ENCODE measurements at places on chromosomes 5 and 9.

- no peak for DNase-seq
These were observed 26.3 kb upstream of the SMC5 start for GRCh38 chr9:70232476-70232875.

- no peak for DNase-seq
These were observed 16.6 kb upstream of the KIF12 start for GRCh38 chr9:114115654-114116125.

DNA sequence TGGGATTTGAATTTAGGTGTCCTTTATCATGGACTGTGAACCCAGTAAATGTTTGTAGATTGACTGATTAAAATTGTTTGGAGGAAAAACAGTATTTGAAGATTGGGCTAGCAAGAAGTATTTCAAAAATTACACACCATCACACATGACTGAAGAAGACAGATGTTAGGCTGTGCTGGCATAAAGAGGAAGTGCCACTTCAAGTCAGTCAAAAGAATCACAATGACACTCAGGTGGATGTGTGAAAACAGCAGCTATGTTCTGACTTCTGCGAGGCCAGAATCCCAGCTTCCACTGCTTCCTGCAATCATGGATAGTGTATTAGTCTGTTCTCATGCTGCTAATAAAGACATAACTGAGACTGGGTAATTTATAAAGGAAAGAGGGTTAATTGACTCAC, 393.3 kb downstream of the DMRT2 start:
- no peak for DNase-seq

DNA sequence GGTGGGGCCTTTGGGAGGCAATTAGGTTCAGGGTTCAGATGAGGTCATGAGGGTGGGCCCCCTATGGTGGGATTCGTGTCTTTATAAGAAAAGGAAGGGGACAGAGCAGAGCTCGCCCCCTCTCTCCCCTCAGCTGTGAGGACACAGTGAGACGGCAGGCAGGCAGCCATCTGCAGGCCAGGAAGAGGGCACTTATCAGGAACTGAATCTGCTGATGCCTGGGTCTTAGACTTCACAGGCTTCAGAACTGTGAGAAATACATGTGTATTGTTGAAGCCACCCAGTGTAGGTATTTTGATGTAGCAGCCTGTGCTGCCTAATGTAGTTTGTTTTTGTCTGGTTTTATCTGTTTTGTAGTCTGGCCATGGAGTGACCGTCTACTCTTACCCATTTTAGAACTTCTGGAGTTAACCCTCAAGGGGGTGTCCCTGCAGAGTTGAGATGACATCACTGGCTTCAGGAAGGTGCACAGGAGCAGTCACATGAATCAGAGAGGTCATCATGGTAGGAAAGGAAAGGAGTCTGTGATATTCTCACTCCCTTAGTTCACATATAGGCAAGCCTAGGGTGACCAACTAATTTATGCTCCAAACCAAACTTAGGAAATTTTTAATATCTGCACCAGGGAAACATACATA, 71.0 kb downstream of the LRRC70 start:
- DNase-seq: no peak

DNA sequence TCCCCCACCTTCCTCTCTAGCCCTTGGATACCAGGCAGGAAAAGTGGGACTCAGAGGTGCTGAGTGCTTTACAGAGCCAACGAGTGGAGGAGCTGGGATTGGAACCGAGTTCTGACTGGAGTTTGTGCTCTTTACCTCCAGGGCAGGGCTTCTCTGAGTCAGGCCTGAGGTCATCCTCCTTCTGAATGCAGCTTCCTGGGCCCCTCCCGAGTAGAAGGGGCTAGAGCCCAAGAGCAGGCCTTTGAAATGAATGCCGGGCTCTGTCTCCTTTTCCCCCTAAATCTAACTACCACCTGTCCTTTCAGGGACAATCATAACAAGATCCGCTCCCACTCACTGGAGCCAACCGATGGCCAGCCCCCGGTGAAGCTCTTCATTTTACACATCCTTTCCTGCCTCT, 12.7 kb downstream of the PTGES start:
- no peak for DNase-seq

- DNase-seq: no peak
These were observed 2.8 kb downstream of the TUBB4B start for GRCh38 chr9:137243626-137244485.

GRCh38 chr5:151284392-151284967, 19.1 kb downstream of the SLC36A3 start:
- no peak for DNase-seq

GRCh38 chr5:83917261-83917908, 196.7 kb upstream of the HAPLN1 start:
- DNase-seq: no peak

DNA sequence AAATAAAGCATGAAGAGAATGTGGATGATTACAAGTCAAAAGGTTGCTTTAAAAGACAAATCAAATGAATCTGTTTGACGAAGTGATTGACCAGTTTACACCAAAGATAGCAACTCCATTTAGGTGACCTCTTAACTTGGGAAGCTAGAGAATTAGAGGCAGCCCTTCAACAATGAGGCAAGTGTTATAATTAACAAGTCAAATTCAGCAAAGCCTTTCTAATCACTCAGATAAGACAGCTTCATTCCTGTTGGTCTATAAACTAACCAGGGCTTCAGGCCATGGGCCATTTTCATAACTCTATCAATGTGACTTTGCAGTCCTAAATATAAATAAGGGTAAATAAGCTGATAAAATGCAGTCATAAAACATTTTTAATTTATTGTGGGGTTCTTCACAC, 712.2 kb upstream of the SEMA6A start:
- no peak for DNase-seq

DNA sequence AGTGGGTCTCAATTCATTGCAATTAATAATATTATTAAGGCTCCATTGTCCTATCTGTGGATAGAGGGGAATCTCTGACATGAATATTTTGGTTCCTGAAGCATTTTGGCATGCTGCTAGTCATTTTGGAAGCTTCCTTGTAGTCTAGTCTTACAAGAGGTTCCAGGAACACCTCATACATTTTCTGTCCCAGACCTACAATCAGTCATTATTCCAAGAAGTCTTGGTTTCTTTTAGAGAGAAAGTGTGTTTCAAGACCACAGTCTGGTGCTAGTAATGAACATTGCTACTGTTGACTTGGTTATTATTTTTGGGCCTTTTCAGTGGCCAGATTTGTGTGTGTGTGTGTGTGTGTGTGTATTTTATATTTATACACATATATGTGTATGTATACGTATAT, 98.9 kb downstream of the ERCC6L2 start:
- DNase-seq: no peak

- no peak for DNase-seq
These were observed 4.2 kb downstream of the PTRH1 start for GRCh38 chr9:127711226-127711701.

DNA sequence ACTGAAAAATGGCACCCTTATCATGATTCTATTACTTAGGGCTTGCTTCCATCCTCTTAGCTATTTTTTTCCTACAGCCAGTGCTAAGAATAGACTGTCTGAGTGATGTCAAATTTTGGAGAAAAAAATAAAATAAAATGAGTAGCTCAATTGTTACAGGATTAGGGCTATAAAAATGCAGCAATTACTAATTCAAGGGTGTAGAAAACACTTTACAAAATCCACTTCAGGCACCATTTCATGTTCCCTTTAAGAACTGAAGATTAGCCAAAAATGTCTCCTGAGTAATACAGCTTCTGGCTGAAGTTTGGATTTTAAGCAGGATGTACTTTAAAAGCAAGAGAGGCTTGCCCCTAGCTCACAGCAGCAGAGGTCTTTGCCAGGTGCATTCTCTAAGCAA, 240.5 kb upstream of the IRX1 start:
- no peak for DNase-seq

- no peak for DNase-seq
These were observed 14.0 kb upstream of the GLRX start for GRCh38 chr5:95836544-95836943.

GRCh38 chr5:138748630-138749081, 4.6 kb upstream of the CTNNA1 start:
- no peak for DNase-seq

DNA sequence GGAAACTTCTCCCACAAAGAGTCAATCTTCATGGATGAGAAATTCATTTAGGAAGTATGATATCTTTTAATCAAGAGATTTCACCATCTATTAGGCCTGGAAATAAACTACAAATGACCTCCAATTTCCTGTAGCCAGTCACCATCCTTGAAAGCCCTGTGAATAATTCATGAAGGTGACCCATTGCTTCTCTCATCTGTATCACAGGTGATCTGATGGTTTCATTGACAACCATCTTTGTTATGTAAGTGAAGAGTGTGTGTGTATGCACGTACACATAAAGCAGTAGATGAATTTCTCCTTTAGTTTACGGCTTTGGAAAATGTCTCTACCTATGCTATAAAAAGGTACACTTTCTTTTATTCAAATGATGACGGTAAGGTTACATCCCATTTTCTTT, 644.1 kb upstream of the KLF4 start:
- DNase-seq: no peak

- DNase-seq: no peak
These were observed 135.5 kb downstream of the PRR16 start for GRCh38 chr5:120599576-120599975.

- DNase-seq: no peak
These were observed 31.6 kb upstream of the ZNF618 start for GRCh38 chr9:113844466-113844865.

GRCh38 chr9:120365386-120365785, 214.6 kb downstream of the CDK5RAP2 start:
- DNase-seq: no peak

- DNase-seq: no peak
These were observed 284.5 kb downstream of the SPATA31D1 start for GRCh38 chr9:82273121-82273520.

GRCh38 chr9:105233873-105234272, 10.6 kb upstream of the SLC44A1 start:
- no peak for DNase-seq

GRCh38 chr5:81418606-81419005, 24.7 kb upstream of the ACOT12 start:
- no peak for DNase-seq

DNA sequence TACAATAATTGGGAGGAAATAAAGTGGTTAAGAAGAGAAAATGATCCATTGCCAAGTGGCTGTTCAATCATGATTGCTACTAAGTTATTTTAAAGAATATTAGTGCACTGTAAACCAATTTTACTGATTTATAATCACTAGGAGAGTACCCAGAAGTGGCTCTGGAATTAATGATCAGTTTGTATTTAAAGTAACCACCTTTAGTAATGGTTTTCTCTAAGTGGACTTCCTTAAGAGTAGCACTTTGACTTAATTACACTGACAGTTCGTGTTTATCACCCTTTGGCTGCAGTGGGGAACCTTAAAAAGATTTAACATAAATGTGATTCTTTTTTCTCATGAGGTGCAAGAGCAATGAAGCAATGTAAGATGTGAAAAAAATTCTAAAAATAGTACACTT, 310.8 kb downstream of the CDH12 start:
- no peak for DNase-seq

GRCh38 chr5:31963358-31964006, 210.6 kb downstream of the GOLPH3 start:
- no peak for DNase-seq

DNA sequence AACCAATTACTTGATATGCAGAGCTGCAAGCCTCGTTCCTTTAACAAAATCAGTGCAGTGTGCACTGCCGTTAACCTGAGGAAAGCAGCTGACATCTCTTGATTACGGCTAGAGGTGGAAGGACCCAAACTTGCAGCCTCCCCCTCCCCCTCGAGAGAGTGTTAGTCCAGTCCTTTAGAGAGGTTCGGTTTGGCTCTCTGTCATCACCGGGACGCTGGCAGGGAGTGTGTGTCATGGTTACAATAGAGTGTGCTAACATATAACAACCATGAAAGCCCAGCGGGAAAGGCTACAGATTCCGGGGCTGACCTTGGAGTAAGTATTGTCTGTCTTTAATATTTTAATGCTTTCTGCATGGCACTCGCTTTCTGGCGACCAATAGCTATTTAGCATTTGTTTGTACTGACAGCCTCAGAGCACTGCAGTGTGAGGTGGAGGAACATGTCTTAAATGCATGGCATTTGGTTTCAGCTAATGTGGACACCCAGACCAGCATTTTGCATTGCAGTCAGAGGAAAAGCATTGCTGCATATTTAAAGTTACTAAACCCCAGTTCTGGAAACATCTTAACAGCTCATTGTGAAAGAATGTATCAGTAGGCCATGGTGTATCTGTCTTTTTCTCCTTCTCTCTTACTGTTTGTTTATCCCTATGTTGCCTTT, 237.5 kb downstream of the CD180 start:
- DNase-seq: no peak

- no peak for DNase-seq
These were observed 30.8 kb downstream of the ANKRD33B start for GRCh38 chr5:10594591-10595210.

DNA sequence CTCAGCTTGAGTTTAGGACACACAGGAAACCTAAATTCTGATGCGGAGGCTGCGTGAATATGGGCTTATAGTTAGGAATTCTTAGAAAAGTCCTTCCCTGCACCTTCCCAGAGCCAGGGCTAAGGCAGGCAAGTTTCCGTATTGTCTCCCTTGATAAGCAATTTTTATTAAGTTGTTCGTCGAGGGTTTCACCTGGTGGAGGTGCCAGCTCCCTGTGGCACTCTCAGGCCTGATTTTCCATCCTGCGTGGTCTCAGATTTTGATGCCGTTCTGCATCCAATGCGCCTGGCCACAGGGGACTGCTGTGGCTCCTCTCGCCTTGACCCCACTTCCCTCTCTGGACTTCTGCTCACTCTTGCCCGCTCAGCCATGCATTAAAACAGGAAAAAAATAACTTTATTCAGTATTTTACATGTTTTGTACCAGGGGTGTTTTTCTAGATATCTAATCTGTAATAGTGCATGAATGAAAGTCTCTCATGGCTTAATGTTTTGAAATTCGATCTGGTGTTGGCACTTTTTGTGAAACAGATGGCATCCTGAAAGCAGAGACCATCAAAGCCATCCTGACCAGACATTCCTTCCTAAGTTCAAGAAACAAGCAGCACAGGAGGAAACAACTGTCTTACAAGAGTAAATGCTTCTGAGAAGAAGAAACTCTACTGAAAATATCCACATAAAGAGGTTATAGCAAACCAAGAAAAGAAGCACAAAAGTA, 50.7 kb downstream of the TRIP13 start:
- no peak for DNase-seq

- no peak for DNase-seq
These were observed 151.2 kb downstream of the RXRA start for GRCh38 chr9:134477342-134477925.

GRCh38 chr5:58460002-58460731, at the start of gene PLK2:
TSS of gene PLK2 (minus strand) at chr5:58460086. CDS start at chr5:58459959, 127 bp downstream.
- DNase-seq: peak; percentile 89

GRCh38 chr5:129664336-129664937, 83.5 kb upstream of the MINAR2 start:
- DNase-seq: peak; percentile 7

DNA sequence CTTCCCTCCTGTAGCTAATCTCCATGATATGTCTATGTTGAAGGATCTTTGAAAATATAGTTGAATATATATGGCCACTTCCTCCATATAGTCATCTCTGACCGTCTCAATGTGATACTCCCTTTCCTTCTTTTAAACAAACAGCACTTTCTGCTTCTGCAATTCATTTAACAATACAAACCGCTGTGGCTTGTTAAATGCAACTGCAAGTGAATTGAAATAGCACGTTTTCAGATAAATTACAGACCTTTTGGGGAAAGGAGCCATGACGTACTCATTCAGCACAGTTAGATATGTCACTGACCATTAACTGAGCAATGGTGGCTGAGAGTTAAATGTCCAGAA, 82.5 kb downstream of the FBXO38 start:
- no peak for DNase-seq

Data from stimulated activated CD4-positive, alpha-beta T cell treated with anti-CD3 and anti-CD28 coated beads, Interleukin-2, amount 100 ng/mL, for 4 hours (primary cell).